ENCODE measurements at places on chromosomes 1 and 21.

- no peak for DNase-seq
Observed at GRCh38 chr1:219123036-219123435, 50.6 kb upstream of the LYPLAL1 start.

DNA sequence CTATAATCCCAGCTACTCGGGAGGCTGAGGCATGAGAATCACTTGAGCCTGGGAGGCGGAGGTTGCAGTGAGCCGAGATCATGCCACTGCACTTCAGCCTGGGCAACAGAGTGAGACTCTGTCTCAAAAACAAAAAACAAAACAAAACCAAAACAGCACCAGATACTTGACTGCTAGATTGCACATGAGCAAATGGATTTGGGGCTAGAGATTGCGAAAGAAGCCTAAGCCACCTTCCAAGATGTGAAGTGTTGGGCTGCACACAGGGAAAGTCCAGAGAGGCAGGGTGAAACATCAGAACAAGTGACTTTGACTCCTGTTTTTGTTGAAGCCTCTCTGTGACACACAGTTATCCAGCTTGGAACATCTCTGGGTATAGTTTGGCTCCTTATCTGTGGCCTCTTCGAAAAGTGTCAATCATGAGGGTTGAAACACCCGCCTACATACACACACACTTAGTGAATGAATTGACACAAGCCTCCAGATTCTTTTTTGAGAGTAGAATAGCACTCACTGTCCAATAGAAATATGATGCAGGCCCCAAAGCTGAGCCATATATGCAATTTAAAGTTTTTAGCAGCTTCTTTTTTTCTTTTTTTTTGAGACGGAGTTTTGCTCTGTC, 34.2 kb upstream of the GPR137B start:
- DNase-seq: no peak

DNA sequence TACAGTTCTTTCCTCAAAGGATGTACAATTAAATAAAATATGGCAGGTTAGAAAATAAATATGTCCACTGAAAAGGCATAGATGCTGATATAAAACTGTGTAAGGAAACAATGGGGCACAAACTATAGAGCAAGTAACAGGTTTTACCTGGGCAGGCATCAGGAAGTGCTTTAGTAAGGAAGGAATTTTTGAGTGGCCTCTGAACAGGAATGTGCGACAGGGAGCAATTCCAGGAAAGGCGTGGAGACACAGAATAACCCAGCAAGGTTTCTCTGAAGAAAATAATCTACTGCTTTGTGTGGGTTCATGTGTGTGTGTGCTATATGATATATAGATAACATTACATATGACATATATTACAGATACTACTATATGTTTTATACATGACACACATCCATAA, 128.4 kb downstream of the RGS21 start:
- no peak for DNase-seq

GRCh38 chr1:209455145-209455544, 128.4 kb upstream of the CAMK1G start:
- DNase-seq: no peak

GRCh38 chr1:52237430-52237829, 95.5 kb downstream of the ZFYVE9 start:
- DNase-seq: no peak

GRCh38 chr1:231507476-231508355, 20.8 kb upstream of the TSNAX start:
- DNase-seq: no peak

- DNase-seq: no peak
Observed at GRCh38 chr1:107930292-107930691, 34.7 kb downstream of the VAV3 start.

DNA sequence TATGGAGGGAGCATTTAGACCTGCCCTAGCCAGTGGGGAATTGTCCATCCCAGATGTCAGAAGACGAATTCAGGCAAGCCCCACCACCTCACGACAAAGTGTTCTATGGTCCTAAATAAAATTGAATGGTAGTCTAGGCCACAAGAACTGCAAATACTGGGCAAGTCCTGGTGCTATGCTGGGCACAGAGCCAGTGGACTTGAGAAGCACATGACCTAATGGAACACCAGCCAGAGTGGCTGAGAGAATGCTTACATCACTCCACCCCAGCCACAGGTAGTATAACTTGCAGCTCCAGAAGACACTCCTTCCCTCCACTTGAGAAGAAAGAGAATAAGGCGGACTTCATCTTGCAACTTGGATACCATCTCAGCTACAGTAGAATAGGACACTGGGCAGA, 567.3 kb upstream of the CXADR start:
- no peak for DNase-seq

DNA sequence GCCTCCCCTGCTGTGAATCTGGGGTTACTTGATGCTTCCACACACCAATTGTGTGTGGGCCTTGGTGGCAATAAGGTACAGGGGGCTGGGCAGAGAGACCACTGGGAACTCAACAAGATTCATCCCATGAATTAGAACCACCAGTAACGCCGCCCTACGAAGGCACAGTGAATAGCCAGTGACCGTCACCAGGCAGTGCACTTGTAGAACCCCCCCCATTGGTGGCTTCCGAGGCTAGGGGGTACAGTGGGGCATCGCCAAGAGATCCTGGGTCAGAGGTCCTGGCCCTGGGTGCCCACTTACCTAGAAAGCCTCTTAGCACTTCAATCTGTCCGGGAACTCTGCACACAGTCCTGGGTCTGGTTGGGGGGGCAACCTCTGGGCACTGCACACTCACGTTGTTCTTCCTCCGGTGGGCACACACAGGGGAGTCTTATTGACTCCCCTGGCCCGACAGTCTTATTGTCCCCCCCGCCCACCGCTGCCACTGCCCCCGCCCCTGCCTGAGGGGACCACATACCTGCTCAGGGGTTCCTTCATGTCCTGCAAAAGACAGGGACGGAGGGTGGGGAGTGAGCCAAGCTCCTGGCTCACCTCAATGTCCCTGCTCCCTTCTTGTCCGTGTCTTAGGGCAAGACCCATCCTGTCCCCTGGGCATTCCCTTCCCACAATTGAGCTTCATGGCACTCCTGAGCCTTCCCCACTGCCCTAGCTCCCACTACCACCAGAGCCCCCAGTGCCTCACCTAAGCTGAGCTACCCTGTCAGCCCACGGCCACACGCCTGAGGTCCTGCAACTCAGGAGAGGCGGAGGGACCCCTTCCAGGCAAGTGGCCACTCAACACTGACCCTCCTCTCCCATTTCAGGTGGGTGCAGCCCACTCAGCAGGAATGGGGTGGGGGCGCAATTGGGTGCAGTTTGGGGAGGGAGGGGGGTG, 2.5 kb upstream of the TRIM11 start:
- DNase-seq: no peak

- no peak for DNase-seq
Observed at GRCh38 chr1:33984906-33985565, 121.2 kb downstream of the HMGB4 start.

DNA sequence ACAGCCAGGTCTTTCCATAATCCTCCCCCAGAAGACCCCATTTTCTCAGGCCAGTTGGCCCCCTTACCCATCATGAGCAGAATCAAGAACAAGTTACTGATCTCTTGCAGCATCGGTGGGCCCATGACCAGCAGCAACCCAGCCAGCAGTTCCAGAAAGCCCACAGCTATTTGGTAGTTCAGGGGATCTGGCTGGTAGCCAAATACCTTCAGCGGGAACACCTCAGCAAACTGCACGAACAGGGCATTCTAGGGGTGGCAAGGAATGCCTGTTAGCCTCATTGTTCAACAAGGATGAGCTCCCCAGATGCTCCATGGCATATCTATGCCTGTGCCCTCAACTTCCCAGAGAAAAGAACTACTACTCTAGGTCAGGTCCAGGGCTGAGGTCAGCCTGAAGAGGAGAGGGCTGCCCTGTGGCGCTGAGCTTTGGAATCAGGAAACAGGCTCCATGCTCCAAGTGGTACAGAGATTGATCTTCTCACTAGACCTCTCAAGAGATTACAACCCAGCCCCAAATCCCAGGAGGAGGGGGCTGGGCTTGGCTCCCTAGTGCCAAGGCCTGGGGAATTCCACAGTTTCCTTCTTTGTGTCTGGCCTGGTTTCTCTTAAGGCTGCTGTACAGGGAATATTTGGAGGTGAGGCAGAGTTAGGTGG, 1.3 kb downstream of the TMEM35B start:
- no peak for DNase-seq

DNA sequence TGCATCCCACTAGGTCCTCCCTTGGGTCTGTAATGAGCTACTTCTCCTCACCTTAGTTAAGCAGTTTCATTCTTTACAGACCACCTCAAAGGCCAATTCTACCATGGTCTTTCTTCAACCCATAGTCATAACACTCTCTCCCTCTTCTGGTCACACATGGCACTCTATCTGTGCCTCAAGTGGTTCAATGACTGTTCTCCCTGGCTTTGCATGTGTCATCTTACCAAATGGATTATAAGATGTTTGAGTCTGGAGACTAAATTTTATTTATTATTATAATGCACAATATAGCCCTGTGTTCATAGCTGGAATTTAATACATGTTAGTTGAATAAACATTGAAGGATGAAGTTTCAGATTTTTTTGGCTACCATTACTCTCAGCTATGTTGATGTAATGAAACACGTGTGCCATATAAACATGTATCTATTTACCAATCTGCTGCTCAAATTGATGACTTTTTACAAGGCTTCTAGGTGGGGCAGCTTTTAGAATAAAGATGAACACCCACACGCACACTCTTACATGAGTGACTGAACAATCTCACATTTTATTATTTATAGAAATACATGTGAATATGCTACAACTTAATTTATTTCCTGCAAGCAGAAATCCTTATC, 102.1 kb downstream of the RUNX1 start:
- no peak for DNase-seq

DNA sequence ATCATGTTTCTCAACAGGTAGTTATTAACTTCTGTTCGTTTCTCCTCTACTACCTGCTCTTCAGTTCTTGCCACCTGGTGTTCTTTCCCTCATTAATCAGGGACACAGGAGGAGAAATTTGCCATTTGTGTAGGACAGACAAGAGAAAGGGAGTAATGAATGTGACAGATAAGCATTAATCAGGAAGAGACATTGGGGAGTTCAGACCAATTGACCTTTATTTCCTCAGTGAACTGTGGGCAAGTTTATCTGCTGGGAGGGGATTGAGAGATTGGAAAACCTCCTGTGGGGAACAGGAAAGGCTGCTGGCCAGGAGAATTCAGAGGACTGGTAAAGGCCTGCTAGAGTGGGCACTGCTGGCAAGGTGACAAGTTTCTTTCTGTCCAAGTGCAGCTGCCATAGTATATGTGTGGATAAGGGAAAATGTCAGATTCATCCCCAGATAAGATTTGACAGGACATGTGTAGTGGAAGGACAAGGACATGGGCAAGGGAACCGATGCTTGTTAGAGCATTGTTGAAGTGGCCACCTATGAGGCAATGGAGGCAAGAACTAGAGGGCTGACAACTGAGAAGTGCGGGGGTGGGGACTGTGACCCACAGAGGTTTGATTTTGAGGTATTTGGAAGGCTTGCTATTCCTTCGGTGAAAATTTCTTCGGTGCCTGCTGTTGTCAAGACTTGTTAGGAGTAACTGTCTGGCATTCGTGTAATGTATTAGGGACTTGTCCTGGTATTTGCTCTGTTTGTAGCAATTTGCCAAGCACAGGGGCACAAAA, 12.6 kb downstream of the SZT2 start:
- DNase-seq: no peak

GRCh38 chr1:100232156-100232555, 17.5 kb downstream of the DBT start:
- no peak for DNase-seq

DNA sequence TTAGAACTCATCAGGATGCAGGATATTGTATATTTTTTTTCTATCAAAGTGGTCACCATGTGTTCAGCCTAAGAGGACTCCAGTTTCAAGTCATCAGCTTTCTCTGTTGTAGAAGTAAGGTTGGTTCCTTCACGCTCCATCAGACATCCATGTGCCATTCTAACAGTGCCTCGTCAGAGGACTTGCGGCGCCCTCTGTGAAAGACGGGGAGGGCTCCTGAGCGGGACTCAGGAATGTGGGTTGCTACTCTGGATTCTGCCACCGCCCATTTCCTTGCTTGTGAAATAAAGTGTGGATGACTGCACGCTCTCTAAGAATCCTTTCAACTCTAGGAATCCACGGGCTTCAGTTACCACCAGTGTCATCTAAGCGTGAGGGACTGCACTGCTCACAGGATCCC, 593.5 kb downstream of the KIF26B start:
- no peak for DNase-seq

DNA sequence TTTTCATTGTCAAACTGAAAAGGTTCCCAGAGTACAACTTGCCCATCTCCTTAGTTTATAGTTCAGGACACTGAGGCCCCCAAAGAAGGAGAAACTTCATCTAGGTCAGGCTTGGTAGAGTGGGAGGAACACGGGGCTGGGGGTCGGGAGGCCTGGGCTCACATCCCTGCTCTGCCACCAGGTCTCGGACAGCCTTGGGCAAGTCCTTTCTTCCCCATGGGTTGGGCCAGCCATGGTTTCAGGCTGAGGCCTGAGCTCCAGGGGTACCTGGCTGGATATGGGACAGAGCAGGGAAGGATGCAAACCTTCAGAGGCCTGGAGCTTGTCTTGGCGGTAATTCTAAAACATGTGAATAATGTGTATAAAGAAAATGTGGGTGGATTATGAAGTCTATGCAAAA, 17.0 kb downstream of the FOXO6 start:
- DNase-seq: no peak

DNA sequence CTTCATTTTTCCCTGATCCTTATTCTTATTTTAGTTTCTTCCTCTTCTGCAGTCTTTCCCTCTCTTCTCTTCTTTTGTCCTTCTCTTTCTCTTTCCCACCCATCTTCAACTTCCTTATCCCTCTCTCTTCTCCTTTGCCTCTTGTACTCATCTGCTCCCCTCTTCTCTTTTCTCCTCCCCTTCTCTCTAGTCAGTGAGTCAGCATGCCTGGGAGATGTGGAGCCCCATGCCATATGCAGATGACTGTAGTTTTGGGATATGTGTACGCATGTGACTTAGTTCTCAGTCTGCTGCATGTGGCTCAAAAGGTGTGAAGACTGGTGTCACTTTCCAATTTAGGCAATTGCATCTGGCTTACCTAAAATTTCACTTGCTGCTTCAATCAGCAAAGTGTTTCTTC, 10.4 kb downstream of the DNAJC6 start:
- no peak for DNase-seq

DNA sequence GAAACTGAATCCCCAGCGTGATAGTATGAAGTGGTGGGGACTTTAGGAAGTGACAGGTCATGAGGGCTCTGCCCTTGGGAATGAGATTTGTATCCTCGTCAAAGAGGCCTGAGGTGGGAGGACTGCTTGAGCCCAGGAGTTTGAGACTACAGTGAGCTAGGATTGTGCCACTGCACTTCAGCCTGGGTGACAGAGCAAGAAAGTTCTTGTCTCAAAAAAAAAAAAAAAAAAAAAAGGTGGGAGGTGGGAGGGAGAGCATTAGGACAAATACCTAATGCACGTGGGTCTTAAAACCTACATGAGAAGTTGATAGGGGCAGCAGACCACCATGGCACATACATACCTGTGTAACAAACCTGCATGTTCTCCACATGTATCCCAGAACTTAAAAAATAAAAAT, 24.0 kb upstream of the RERE start:
- no peak for DNase-seq
